Stimulated activated CD4-positive, alpha-beta T cell treated with anti-CD3 and anti-CD28 coated beads, TNF-alpha, amount 100 ng/mL, for 1 hour (primary cell): ENCODE measurements at places on chromosomes 12 and 14.

DNA sequence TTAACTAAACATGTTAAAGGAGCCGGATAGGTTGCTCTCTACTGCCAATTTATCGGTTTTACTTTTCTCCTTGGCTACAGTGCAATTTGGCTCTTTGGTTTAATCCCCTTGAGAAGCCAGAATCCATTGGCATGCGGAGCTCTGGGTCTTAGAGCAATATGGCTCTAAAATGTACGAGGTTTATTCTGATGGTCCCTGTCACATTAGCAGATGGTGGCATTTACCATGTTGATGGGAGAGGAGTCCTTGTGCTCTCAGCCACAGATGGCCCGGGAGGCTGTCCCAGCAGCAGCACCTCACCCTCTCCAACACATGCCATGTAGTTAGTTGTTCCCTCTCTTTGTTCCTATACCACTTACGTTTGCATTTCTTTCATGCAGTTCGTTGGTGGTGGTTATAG lies 179.7 kb downstream of the RGS6 start:
- no peak for DNase-seq

GRCh38 chr14:75875958-75876357 lies 105.8 kb downstream of the TGFB3 start:
- DNase-seq = no peak

GRCh38 chr12:40000884-40001283 lies 105.0 kb downstream of the SLC2A13 start:
- no peak for DNase-seq

- no peak for DNase-seq
Measured at GRCh38 chr14:77245820-77246219, 25.2 kb downstream of the NGB start.

- no peak for DNase-seq
Measured at GRCh38 chr12:101424620-101425019, 17.0 kb upstream of the ARL1 start.

GRCh38 chr14:105865904-105866840 lies 339.8 kb downstream of the TMEM121 start:
- DNase-seq = no peak

DNA sequence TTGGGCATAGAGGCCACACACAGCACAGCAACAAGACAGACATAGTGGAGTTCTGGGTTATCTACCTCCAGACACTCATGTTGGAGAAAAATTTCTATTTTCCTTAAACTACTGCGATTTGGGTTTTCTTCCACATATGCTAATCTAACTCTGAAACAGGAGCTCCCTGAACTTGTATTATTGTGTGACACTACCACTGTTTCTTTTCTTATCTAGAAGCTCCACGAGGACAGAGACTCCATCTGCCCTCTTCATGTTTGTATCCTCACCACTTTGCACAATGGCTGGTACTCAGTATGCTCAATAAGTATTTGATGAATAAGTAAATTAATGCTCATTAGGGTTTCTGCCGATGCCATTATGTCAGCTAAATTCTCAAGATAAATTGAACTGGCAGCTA lies 218.6 kb downstream of the PAX9 start:
- DNase-seq = no peak

- no peak for DNase-seq
Measured at GRCh38 chr12:47078733-47079467, 521 bp upstream of the PCED1B start.

DNA sequence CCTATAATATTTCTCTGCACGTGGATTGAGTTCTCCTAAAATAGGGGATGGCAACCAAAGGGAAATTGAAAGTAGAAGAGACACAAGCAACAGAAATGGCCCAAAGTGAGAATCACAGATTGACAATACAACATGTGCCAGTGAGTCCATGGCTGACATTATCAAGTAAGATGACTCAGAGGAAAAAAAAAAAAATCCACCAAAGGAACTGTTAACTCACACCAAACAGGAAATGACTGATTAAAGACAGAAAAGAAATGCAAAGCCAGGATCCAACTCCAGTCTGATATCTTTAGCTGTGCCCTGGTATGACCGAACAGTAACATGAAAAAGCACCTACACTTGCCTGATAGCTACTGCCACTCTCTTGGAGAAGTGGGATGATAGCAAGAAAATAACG lies 485.0 kb downstream of the PRKD1 start:
- no peak for DNase-seq

DNA sequence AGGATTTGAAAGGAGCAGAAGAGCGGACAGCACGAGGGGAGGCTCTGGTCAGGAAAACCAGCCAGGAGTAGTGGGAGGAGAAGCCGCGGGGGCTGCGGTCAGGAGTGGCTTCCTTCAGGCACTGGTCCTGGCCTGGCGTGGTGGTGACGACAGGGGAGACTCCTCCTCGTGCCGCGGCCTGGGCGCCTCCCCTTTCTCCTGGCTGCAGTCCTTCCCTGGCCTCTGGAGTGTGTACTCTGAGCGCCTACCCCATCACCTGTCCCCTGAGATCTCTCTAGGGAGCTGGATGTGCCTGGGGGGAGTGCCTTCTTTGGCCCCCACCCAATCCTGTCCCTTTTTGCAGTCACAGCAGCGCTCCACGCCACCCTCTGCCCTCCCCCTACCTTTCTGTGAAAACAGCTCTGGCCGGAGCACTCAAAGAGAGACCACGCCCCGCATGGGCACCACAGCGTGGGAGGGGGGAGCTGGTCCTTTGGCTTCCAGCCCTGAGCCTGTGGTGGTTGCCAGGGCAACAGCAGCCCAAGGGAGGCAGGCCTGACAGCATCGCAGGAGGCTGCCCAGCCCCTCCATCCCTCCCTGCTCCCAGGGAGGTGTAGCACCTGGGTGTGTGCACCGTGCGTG lies 125.9 kb downstream of the CALM1 start:
- DNase-seq = no peak

GRCh38 chr12:91868054-91868453 lies 277.6 kb downstream of the BTG1 start:
- no peak for DNase-seq

- DNase-seq = no peak
Measured at GRCh38 chr14:50037852-50038251, 78.5 kb downstream of the VCPKMT start.

DNA sequence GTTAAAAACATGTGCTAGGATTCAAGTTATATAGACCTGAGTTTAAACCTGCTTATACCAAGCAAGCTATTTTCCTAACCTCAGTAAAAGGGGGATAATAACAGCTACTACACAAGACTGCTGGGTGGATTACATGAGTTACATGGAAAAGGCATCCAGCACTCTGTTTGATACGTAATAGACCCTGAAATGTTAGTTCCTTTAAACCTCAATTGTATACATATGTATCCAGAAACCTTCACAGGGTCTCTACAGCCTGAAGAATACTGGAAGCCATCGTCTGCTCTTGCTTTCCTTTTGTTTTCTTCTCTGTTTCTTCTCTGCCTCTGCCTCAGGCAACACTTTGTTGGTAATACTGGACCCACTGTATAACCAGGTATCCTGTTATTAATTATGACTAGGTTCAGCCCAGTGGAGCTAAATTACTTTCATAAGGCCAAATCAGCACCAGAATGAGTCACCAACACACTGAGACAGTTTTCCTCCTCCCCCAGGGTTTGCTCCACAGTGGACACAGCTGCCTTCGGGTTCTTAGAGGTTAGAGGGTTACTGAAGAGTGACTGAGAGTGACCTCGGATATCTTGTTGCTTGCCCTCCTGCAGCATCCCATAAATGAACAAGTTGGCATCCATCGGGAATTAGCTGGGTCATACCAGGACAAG lies 127.1 kb downstream of the CAPZA3 start:
- DNase-seq = no peak

GRCh38 chr14:21915826-21916225 lies 242.2 kb upstream of the OR4E1 start:
- DNase-seq = no peak

DNA sequence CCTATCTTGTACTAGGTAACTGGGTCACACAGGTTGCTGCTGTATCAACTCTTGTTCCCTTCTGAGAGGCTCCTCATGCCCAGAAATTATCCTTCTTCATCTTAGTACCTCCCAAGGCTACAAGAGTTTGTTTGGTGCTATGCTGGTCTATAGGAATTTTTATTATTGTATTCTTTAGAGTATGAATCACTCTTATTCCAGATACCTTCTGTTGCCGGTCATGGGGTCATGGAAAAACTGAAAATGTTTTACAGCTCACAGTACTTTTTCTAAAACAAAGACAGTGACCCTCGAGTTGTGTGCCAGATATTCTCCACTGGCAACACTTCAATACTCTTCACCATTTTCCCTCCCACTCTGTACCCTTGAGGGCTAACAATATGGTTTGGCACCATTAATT lies 1598.0 kb upstream of the TMEM132C start:
- no peak for DNase-seq

GRCh38 chr14:54450535-54450934 lies 9.4 kb upstream of the CNIH1 start:
- no peak for DNase-seq

GRCh38 chr14:32820181-32820580 lies 118.5 kb upstream of the NPAS3 start:
- no peak for DNase-seq

DNA sequence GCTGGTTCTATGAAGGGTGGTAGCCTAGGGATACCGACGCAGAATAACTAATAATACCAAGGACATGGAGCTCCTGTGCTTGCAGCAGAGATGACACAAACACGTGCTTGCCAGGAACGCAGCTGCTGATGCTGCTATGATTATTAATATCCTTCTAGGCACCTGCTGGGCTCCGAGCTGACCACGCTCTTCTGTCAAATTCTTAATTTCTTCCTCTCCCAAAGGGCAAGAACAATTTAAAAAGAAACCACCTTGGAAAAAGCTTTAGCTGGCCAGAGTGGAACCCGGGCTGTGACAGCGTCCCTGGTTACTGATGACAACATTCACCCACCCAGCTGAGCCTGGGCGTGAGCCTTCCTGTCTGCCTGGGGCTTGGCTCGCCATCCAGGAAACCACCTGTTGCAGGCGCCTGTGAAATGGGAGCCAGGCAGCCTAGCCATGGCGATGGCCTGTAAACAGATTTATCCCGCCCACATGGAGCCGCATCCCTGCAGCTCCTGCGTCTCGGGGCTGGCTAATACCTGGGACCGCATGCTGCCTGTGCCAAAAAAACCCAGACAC lies 28.8 kb downstream of the CLMN start:
- no peak for DNase-seq

GRCh38 chr12:110687396-110688169 lies 1.3 kb downstream of the HVCN1 start:
- DNase-seq = no peak
